ENCODE measurements at places on chromosomes 3 and 15.
A peak's percentile ranks its signal among the peaks of the same experiment; 100 is the strongest.

- DNase-seq: peak; percentile 35
Measured at GRCh38 chr3:197376735-197377555, 78.5 kb upstream of the DLG1 start.

DNA sequence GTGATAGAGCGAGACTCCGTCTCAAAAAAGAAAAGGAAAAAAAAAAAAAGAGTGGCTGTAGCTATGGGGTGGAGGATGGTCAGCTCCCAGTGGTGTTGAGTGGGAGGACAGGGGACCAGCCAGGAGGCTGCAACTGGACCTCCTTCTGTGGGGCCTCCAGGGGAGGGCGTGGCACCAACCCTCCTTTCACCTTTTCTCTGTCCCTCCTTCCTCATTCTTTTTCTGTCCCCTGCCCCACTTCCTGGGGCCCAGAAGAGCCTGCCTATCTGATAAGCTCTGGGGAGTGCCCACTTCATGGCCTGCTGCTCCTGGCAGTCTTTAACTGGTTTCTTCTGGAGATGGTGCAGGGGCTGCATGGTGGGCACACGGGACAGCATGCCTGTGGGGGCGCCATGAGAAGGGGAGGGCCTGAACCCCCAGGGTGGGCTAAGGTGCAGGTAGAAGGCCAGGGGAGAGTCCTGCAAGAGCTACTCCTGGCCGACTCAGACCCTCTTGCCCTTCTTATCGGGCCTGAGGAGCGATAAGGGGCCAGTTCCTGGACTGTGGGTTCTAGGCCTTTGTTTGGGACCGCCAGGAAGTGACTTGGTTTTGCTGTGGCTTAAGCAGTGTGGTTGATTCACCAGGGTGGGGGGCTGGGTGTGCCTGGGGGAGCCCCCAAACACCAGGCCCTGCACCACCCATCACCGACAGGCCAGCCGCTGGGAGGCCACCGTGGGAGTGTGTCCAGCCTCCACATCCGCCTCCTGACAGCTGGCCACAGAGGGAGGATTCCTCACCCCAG is 49.4 kb upstream of the FLNB start:
- DNase-seq: no peak

DNA sequence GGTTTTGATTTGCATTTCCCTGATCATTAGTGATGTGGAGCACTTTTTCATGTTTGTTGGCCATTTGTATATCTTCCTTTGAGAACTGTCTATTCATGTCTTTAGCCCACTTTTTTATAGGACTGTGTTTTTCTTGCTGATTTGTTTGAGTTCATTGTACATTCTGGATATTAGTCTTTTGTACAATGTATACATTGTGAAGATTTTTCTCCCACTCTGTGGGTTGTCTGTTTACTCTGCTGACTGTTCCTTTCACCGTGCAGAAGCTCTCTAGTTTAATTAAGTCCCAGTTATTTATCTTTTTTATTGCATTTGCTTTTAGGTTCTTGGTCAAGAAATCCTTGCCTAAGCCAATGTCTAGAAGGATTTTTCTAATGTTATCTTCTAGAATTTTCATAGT is 91.1 kb upstream of the ATP11B start:
- no peak for DNase-seq

DNA sequence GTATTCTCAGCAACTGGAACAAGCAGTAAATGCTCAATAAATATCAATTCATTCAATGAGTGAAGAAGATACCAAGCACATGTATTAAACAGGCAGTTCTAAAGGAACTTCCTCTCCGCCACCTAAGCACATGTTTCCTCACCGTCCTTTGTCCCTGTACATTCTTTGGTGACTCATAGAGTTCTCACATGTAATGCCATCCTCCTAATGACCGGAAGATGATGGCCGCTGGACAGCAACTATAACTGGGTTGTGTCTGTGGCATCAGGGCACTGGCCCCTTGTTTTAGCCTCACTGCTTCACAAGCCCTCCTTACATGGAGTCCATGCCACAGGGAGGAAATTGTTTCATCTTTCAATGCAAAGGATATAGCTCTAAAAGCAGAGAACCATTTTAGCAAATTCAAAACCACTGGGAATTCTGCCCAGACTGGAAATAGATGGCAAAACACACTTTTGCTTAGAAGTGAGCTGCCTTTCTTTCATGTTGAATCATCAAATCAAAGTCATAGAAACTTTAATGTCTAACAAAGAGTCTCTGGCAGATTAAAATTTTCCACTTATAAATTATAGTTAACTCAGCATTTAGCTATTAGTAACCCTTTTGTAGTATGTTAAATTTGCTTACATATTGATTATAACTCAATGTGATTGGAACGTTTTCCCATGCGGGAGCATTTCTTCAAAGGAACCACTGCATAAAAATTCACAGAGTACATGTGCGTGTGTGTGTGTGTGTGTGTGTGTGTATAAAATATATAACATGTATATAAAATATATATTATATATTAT is 74.1 kb downstream of the GAP43 start:
- DNase-seq: no peak

GRCh38 chr15:42270551-42270950 is 2.5 kb upstream of the GANC start:
- no peak for DNase-seq

GRCh38 chr15:59739557-59740186 is 50.6 kb upstream of the BNIP2 start:
- DNase-seq: no peak

DNA sequence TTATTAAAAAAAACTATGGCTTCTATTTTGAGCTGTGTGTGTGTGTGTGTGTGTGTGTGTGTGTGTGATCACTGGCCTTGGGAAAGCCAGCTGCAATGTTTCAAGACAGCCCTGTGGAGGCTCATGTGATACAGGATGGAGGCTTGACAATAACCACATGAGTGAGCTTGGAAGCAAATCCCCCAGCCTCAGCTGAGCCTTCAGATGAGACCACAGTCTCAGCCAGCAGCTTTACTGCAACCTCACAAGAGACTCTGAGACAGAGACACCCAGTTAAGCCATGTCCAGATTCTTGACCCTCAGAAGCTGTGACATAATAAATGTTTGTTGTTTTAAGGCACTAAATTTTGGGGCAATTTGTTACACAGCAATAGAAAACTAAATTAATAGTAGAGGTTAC is 52.5 kb downstream of the GRK7 start:
- no peak for DNase-seq

DNA sequence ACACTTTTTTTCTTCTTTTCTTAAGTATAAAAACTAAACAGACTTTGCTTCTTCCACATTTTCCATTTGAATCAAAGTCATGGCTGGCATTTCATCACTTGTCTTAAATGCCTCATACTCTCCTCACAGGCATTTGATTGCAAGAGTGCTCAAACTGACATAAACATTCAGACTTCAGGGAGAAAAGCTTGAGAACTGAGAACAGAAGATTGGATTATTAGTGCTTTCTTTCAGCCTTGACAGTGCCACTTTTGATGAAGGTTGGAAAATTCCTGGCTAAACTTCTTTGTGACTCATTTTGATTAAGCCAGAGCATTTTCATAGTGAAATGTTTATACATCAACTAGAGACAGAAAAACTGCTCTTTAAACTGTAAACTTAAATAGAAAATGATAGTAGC is 544.4 kb downstream of the DIPK2A start:
- DNase-seq: no peak

DNA sequence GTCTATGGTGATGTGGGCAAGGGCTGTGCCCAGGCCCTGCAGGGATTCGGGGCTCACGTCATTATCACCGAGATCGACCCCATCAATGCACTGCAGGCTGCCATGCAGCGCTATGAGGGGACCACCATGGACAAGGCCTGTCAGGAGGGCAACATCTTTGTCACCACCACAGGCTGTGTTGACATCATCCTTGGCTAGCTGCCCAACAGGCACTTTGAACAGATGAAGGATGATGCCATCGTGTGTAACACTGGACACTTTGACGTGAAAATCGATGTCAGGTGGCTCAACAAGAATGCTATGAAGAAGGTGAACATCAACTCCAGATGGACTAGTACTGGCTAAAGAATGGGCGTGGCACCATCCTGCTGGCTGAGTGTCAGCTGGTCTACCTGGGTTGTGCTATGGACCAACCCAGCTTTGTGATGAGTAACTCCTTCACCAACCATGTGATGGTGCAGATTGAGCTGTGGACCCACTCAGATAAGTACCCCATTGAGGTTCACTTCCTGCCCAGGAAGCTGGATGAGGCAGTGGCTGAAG is 6.1 kb upstream of the USP8 start:
- peak; percentile 11 for DNase-seq

GRCh38 chr3:131551761-131552160 is 49.0 kb upstream of the MRPL3 start:
- DNase-seq: no peak

- no peak for DNase-seq
Measured at GRCh38 chr3:169091196-169091823, 572.2 kb downstream of the MECOM start.

DNA sequence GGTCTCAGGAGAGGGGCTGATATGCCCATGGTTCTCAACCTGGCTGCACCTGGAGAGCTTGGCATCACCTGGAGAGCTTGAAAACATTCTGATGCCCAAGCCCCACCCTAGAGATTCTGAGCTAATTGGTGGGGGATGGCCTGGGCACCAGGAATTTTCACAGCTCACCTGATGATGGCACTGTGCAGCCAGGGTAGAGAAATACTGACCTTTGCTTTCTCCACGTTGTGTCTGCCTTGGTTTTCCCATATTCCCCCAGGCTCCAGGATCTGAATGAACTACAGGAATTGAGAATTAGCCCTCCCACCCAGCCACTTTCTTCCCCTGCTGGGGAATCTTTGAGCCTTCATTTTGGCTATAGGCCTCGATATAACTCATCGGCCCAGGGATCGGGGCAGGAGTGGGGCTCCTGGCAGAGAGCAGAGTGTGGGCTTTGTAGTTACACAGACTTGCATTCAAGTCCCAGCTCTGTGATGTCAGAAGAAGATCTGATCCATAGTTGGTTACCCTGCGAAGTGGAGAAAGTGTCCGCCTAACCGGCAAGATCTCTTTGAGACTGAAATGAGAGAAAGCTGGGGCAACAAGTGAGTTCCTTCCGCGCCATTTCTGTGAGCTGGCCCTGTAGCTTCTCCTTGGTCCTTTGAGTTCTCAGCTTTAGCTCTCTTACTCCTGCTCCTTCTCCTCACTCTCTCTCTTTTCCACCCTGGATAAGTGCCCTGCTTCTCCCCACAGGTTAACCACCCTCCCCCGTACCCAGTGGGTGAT is 33.1 kb upstream of the UBE2Q2 start:
- DNase-seq: no peak

Data from muscle of leg (tissue), 16 donors.